ENCODE measurements at places on chromosomes 7 and 10.

GRCh38 chr10:114310346-114310745 is 71.3 kb downstream of the VWA2 start:
- no peak for DNase-seq

- no peak for DNase-seq
Measured at GRCh38 chr10:110494532-110494931, 3.2 kb upstream of the DUSP5 start.

DNA sequence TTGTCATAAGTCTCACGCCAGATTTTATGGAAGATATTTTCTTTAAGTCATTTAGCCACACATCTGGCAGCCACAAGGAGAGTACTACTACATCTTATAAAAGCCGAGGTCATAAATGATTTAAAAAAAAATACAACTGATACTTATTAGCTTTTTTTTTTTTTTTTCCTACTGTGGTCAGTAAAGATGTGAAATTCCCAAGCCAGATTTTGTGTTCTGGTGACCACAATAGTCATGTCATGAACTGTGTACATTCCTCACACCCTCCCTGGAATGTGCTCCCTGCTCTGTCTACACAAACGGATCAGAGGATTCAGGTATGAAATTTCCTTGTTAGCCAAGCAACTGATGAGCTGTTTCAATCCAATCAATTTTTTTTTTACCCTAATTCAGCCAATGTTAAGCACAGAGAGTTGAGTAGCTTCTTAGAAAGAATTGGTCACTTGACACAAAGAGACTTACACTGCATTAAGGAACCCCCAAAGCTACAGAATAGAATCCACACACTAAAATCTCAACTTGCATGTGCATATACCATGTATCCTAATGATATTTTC is 54.7 kb downstream of the CHRM2 start:
- no peak for DNase-seq

GRCh38 chr7:111986601-111987000 is 219.6 kb downstream of the DOCK4 start:
- no peak for DNase-seq

- peak; percentile 85 for DNase-seq
Measured at GRCh38 chr7:36390199-36391090, 783 bp downstream of the ANLN start.

- DNase-seq, result no peak
Measured at GRCh38 chr7:27936047-27936767, 196.2 kb downstream of the TAX1BP1 start.

- DNase-seq, result no peak
Measured at GRCh38 chr7:128373606-128374005, 12.1 kb upstream of the PRRT4 start.

DNA sequence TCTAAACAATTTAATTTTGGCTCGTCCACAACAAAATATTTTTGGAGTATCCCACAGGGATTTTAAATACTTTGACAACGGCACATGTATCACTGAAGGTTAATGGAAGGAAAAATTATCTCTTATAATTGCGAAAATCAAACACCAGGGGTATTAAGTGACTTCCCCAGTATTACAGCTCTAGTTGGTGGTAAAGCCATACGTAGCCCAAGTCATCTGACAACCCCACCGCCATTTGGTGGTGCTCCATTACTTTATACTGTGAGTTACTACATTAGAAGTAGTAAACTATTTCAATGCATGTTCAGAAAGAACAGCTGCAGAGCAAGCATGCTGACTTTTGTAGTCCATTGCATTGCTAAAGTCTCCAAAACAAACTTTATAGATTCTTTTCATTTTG is 179.7 kb downstream of the HGF start:
- DNase-seq, result no peak

DNA sequence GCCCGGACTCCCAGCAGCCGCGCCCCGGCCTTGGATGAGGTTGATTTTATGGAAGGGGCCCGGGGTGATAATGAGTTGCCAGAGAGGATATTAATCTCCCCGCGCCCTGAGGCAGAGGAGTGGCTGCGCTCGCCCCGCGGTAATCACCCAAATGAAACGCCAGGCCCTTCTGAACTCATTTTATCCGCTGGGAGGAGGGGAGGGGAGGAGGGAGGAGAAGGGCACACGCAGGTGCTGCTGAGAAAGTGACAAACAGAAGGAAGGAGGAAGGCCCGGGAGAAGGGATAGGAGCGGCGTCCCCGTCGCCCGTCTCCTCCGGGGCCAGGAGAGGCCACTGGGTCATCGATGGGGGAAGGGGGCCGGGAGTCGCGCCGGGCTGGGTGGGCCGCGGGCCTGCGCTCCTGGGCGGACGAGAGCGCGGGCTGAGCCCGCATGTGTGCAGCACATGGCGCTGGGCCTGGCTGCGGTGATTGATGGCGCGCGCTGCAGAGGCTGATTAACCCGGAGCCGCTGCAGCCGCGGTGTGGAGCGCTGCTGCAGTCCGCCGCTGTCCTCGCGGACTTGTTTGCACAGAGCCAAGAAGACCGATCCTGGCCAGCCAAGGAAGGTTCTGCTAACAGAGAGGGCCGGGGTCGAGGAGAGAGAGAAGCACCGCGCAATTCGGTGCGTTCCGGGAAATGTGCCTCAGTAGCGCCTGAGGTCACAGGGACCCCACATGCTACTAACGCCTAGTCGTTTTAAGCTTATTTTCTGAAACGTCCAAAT is 6.5 kb downstream of the MNX1 start:
- peak; percentile 82 for DNase-seq

DNA sequence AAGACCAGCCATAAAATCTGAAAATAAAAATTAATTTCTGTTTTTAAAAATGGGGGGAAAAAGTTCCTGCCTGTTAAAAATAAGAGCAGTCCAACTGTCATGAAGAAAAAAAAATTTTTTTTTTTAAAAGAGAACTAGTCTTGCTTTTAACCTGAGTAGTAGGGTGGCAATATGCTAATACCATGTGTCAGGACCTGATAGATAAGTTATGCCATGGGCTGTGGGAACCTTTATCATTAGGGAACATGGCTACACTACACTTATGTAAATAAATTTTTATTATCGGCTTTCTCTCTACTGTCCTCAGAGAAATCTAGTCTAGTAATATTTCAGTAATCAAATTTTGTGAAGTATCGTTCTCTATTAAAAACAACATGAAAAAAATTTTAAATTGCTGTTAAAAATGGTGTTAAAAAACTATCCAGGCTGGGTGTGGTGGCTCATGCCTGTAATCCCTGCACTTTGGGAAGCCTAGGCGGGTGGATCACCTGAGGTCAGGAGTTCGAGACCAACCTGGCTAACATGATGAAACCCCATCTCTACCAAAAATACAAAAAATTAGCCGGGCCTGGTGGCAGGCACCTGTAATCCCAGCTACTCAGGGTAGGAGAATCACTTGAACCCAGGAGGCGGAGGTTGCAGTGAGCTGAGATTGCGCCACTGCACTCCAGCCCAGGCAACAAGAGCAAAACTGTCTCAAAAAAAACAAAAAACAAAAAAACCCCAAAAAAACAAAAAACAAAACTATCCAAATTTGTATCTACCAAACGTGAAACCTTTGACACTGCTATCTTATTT is 20.7 kb downstream of the NT5C3A start:
- no peak for DNase-seq

- no peak for DNase-seq
Measured at GRCh38 chr10:117519879-117520278, 22.7 kb upstream of the EMX2 start.

DNA sequence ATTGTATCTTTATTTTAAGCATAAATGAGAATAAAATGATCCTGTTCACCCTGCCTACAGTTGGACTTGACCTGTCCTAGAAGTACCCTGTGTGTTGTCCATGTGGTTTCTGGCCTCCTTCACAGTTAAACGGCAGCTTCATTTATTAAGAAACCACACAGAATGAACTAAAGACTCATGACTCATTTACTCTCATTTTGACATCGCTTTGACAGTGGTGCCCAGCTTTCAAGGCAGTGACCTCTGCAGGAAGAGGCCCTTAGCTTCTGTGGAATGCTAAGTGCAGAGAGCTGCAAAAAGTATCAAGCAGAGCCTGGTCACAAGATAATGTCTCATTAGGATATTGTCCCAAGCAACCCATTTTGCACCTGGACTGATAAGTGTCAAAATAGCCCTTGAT is 93.4 kb downstream of the AVL9 start:
- DNase-seq, result no peak

GRCh38 chr7:3588341-3588740 is 287.3 kb downstream of the SDK1 start:
- DNase-seq, result no peak

GRCh38 chr7:158783595-158783994 is 45.7 kb downstream of the ESYT2 start:
- DNase-seq, result no peak

DNA sequence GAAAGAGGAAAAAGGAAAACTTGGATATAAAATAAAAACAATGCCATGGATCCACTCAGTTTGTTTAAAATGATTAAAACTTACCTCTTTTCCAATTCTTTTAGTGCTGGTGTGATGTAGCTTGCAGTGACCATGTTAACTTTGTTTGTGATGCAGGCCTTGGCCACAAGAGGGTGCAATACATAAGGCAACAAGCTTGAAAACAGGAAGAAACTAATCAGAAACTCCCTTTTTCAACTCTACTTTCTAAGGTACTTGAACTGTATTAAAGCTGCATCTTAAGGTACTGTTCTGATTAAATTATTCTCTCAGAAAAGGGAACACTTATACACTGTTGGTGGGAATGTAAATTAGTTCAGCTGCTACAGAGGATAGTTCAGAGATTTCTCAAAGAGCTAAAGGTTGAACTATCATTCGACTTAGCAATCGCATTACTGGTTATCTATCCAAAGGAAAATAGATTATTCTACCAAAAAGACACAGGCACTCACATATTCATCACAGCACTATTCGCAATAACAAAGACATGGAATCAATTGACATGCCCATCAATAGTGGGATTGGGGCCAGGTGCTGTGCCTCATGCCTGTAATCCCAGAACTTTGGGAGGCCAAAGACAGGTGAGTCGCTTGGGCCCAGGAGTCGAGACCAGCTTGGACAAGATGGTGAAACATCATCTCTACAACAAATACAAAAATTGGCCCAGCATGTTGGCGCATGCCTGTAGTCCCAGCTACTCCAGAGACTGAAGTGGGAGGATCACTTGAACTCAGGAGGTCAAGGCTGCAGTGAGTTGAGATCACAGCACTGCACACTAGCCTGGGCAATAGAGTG is 50.9 kb downstream of the AASS start:
- DNase-seq, result peak; percentile 42

GRCh38 chr10:114060456-114060855 is 16.8 kb downstream of the ADRB1 start:
- no peak for DNase-seq

GRCh38 chr7:99170730-99171074 is 26.8 kb upstream of the SMURF1 start:
- no peak for DNase-seq

- DNase-seq, result no peak
Measured at GRCh38 chr7:15778191-15778590, 91.7 kb upstream of the MEOX2 start.

GRCh38 chr10:3850999-3851937 is 66.3 kb upstream of the KLF6 start:
- DNase-seq, result no peak

DNA sequence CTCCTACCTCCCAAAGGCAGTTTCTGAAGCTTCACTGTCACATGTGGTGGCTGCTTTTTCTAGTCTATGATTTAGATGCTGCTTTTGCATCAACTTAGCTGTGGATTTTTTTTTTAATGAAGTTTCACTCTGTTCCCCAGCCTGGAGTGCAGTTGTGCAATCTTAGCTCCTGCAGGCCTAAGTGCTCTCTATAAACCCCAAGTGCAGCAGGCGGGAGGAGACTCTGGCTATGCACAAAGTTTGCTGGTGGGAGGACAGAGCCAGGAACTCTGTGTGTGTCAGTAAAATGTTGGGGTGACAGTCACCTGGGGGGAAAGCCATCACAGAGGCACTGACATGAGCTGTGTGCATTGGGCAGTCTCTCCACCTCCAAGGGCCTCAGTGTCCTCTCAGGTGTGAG is 138.8 kb upstream of the FAM20C start:
- DNase-seq, result no peak

- no peak for DNase-seq
Measured at GRCh38 chr7:138008588-138009349, 6.9 kb upstream of the CREB3L2 start.

Measured in mucosa of descending colon (tissue), 3 donors.